ENCODE measurements at places on chromosomes 12 and 14. TPM values are rescaled to one million over a fixed set of nuclear protein-coding genes. Genes with fewer than 3 reads are reported as not detected.

The CACNA2D4 gene
- not detected for total RNA-seq

The CMKLR1 gene
- 0.32 TPM for total RNA-seq

The ZDHHC22 gene
- total RNA-seq, result not detected

The TAS2R13 gene
- not detected for total RNA-seq

The MIPOL1 gene
- 3.2 TPM for total RNA-seq

The IFI27 gene
- total RNA-seq, result 16.2 TPM

The OR4K1 gene
- total RNA-seq, result not detected

The GPD1 gene
- total RNA-seq, result not detected

The ADAM21 gene
- total RNA-seq, result 1.4 TPM

The INHBE gene
- total RNA-seq, result 0.36 TPM

The GPR135 gene
- 1.1 TPM for total RNA-seq

The BORCS5 gene
- 22.4 TPM for total RNA-seq

The TPPP2 gene
- not detected for total RNA-seq

The SLC39A2 gene
- not detected for total RNA-seq

The KRT74 gene
- not detected for total RNA-seq

The SVOP gene
- not detected for total RNA-seq

The MUCL1 gene
- not detected for total RNA-seq

The FOXM1 gene
- total RNA-seq, result 18.8 TPM

The ARHGAP9 gene
- 2.9 TPM for total RNA-seq

The IRAK3 gene
- total RNA-seq, result 22.0 TPM

The HOXC12 gene
- total RNA-seq, result not detected

The PLEKHA5 gene
- total RNA-seq, result 8.1 TPM

The NUDT4 gene
- total RNA-seq, result 63.4 TPM

The EIF2S3B gene
- total RNA-seq, result 0.49 TPM

The PLEKHG7 gene
- total RNA-seq, result not detected

The CYP46A1 gene
- 1.4 TPM for total RNA-seq

The OR4M1 gene
- not detected for total RNA-seq

The TEX22 gene
- total RNA-seq, result not detected

The TBX5 gene
- 0.90 TPM for total RNA-seq

The DIO3 gene
- total RNA-seq, result not detected

The UBE3B gene
- 53.6 TPM for total RNA-seq

The FSCB gene
- total RNA-seq, result not detected

The DBX2 gene
- total RNA-seq, result not detected

The SLC17A8 gene
- not detected for total RNA-seq

The PTCSC3 gene
- not detected for total RNA-seq

The CCDC38 gene
- total RNA-seq, result not detected

The SCN8A gene
- 0.16 TPM for total RNA-seq

The TAS2R42 gene
- total RNA-seq, result not detected

The PRH2 gene
- not detected for total RNA-seq

The GLIPR1L1 gene
- not detected for total RNA-seq

The REP15 gene
- total RNA-seq, result 0.54 TPM

The FAM177A1 gene
- 48.4 TPM for total RNA-seq

The KLHDC1 gene
- 2.6 TPM for total RNA-seq

The ACVRL1 gene
- total RNA-seq, result 107 TPM

The TSPAN8 gene
- 6.0 TPM for total RNA-seq

The CBLN3 gene
- total RNA-seq, result 3.4 TPM

The MFAP5 gene
- total RNA-seq, result 22.7 TPM
